ENCODE measurements at places on chromosomes 6 and 20.

- DNase-seq, result no peak
Observed at GRCh38 chr6:169969372-169970099, 218.1 kb downstream of the ERMARD start.

- peak; percentile 79 for DNase-seq
Observed at GRCh38 chr6:2931970-2932748, 29.1 kb upstream of the SERPINB9 start.

- DNase-seq, result no peak
Observed at GRCh38 chr6:145498425-145498824, 236.9 kb downstream of the EPM2A start.

- no peak for DNase-seq
Observed at GRCh38 chr6:139623372-139623771, 248.9 kb upstream of the CITED2 start.

GRCh38 chr20:45410887-45411286, 2.8 kb downstream of the DBNDD2 start:
- DNase-seq, result no peak

DNA sequence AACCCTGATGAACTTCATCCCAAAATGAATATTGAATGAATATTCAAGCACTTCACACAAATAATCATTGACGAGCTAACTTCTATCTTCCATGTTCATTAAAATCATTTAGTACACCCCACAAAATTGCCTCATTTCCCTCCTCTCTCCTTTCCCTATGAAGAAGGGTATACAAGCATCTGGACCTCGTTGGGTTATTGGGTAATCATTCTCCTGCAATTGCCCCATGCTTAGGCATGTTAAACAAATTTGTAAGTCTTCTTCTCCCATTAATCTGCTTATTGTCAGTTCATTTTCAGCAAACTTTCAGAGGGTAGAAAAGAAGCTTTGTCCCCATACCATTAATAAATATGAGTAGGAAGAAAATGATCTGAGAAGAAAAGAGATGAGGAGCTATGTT, 27.6 kb downstream of the PRKN start:
- DNase-seq, result no peak

DNA sequence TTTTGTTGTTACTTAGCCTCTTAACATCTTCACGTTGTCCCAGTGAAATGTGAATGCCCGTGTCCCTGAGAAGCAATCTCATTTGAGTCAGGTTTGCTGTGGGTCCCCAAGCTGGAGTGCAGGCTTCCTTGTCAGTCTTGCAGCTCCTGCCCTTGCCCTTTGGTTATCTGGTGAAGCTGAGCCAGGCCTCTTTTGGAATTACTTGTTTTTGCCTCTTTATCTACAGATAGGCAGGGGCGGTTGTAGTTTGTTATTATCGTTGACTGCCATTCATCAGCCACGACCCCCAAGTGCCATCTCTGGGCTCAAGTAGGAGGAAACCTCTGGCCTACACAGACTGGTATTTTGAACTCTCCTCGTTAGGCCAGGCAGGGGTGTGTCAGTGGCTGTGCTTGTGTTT, 2.2 kb downstream of the TMEM14C start:
- DNase-seq, result no peak

DNA sequence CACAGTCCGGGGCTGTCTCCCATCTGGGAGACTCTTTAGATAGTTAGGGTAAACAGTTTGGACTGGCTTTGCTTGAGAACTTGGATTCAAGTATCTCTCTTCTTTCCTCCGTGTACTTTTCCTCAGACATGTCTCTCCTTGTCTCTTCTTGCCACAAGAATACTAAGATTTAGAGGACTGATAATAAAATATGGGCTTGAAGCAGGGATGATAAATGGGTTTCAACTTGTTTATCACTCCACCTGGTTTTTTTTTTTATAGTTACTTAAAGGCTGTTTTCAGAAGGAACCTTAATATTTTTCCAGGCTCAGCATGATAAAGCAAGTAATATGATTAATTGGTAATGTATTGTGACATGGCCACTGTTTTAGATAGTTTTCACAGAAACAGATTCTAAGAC, 40.9 kb upstream of the KIF13A start:
- DNase-seq, result no peak

DNA sequence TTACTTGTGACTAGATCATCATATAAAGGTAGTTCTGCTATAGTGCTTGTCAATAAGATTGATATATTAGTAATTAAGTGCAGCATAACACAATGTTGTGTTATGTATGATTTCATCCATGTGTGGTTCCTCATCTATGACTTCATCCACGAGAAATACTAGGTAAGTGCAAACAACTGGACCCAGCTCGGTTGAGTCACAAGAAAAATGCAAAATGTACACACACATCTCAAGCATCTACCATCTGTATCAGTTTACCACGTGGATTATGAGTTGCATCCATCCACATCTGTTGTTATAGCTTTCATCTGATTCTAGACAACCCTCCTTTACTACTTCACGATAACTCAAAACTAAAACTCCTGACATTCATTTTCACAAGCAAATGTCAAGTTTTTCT, 517.0 kb upstream of the CITED2 start:
- no peak for DNase-seq

DNA sequence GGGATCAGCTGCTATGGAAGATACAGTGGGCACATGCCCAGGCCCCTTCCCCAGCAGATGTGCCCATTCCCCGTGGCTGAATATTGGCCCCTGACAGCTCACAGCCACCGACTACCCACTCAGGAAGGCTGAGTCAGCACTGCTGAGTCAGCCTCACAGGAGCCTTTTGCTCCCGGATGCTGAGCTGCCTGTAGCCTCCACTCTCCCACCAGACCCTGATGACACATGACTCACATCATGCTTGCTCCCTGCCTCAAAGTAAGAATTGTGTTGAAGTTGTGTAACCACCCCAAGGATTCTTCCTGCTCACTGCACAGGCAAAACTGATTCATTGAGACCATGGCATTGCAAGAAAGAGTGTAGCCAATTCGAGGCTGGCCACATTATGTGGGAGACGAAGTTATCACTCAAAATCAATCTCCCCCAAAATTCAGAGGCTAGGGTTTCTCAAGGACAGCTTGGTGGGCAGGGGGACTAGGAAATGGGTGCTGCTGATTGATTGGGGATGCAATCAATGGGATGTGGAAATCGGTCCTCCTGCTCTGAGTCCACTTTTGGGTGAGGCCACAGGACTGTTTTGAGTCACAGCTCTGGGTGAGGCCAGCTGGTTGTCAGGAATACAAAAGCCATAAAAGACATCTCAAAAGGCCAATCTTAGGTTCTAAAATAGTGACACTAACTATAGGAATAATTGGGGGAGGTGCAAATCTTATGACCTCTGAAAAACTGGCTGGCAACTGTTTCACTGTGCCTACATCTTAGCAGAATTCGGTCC, 556.6 kb upstream of the CDH4 start:
- no peak for DNase-seq

DNA sequence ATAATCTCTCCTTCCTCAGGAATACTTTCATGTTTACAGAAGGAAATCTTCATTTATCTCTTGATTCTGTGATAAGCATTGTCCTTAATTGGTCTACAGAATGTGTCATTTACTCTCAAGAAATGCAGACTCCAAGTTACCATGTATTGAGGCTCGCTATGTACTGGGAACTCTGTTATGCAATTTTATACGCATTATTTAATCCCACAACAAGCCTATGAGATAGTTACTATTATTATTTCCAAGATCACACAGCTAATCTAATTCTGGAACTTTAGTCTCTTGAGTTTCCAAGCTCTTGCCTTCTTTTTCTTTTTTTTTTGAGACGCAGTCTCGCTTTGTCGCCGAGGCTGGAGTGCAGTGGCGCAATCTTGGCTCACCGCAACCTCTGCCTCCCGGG, 30.0 kb upstream of the RAB23 start:
- DNase-seq, result no peak

- DNase-seq, result no peak
Observed at GRCh38 chr20:11119573-11119972, 445.8 kb upstream of the JAG1 start.

DNA sequence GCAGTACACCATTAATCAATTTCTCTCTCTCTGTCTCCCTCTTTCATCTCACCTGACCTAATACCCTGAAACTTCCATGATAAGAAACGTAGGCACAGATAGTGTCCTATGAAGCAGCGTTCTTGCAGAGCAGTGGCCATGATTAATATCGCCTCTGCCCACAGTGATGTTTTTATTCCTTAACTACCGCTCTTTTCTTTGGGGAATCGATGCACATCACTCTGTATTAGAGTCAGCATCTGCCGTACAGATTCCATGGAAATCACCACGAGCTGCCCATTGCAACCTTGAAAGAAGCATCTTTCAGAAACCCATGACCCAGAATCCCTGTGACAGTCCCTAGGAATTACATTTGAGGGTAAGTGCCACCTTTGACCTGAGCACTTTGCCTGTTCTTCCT, 152.0 kb upstream of the ECI2 start:
- DNase-seq, result no peak

- DNase-seq, result no peak
Observed at GRCh38 chr20:34012330-34012729, 18.6 kb downstream of the RALY start.

DNA sequence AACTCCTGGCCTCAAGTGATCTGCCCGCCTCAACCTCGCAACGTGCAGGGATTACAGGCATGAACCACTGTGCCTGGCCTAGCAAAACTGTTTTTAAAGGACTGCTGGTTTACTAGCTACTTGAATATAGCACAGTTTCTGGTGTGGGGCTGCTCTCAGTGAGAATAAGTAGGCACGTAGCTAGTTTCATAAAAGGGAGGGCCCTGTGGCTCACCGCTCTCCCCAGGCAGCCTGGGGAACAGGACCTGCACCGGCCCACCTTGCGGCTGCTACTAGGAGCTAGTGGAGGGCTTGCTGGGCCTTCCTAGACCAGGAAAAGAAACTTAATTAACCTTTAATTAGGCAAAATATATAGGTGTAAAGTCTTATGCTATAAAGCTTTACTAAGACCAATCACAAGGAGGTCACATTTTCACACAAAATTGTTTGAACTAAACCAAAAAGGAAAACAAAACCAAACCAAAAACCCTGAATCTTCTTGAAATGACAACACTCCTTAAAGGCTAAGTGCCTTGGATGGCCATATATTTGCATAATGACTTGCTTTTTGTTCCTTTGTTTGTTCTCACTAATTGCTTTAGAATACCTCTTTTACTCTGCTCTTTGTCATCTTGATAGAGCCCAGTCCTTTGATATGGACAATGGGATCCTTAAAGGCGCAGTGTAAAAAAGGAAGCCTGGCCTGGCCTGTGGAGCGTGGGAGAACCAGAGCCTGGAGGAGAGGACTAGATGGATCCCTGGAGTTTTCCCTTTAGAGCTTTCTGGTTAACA, 69.5 kb upstream of the SAMD5 start:
- DNase-seq, result no peak

GRCh38 chr6:32139590-32139989, 9.5 kb upstream of the FKBPL start:
- no peak for DNase-seq

GRCh38 chr6:8441452-8441851, 6.1 kb upstream of the SLC35B3 start:
- DNase-seq, result no peak

DNA sequence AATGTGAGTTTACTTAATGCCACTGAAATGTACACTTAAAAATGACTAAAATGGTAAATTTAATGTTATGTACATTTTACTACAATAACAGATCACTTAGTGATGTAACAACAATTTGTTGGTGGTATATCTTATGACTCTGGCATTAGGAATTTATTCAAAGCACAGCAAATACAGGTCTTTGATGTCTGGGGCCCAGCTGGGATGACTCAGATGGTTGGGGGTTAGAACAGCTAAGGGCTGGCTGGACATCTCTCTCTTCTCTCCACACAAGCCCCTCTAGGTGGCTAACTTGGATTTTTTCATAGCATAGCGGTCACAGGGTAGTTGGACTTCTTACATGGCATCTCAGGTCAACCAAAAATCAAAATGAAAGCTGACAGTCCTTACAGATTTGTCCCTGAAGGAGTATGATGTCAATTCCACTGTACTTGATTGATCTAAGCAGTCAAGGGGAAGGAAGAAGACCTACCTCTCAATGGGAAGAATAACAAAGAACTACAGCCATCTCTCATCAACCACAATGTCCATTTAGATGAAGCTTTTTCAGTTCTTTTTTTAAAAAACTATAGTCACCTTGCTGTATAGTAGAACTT, 37.5 kb upstream of the LCA5 start:
- DNase-seq, result no peak

- no peak for DNase-seq
Observed at GRCh38 chr6:61200444-61200843, 1085.6 kb downstream of the KHDRBS2 start.

DNA sequence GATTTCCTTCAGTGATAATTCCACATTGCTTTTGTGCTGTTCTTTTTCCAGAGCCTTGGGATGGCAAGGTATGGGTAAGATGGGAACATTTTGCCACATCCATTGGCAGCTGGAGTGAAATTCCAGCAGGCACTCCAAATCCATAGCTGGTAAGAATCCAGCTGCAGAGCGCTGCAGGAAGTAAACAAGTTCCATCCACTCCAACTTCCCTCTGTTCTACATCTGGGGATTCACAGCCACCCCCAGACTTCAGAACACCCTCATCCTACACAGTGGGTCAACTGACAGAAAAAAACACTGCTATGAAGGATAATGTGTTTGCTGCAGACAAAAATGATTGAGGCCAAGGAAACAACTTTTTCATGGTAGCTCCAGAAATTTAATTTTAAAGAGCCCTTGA, 747.8 kb downstream of the MAFB start:
- no peak for DNase-seq

- no peak for DNase-seq
Observed at GRCh38 chr6:105372849-105373182, 30.1 kb downstream of the PREP start.

- no peak for DNase-seq
Observed at GRCh38 chr6:132934496-132934895, 120.1 kb downstream of the RPS12 start.

GRCh38 chr6:20631549-20631924, 97.3 kb downstream of the CDKAL1 start:
- no peak for DNase-seq

GRCh38 chr6:4489538-4489937, 286.7 kb upstream of the CDYL start:
- no peak for DNase-seq

DNA sequence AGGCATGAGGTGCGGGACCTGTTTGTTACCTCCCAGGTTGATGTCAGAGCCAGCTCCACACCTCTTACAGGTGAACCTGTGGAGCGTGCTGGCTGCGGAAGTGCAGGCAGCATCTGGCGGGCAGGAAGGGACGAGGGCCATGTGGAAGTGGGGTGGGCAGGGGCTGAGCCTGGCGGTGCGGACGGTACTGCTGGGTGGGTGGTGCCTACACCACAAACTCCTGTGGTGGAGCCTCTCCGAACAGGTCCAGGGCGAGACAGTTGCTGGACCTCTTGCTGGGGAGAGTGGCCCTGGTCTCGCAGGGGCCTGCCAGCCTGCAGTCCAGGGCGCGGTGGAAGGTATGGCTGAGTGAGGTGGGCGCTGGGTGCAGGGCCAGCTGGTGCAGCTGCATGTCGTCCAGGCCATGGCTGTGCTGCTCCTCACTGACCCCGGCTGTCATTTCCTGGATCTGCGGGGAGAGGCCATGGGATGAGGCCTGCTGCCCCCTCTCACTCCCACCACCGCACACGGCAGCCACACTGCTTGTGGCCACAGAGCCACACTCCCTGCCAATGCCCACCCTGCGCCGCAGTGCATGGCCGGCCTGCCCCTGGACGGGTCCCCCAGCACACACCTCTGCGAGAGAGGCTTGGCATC, 22.0 kb downstream of the FRMD1 start:
- no peak for DNase-seq

GRCh38 chr20:63595416-63596127, 21.5 kb upstream of the HELZ2 start:
- no peak for DNase-seq

Measured in CMK (cell line).